ENCODE measurements at places on chromosomes 16 and 17.

DNA sequence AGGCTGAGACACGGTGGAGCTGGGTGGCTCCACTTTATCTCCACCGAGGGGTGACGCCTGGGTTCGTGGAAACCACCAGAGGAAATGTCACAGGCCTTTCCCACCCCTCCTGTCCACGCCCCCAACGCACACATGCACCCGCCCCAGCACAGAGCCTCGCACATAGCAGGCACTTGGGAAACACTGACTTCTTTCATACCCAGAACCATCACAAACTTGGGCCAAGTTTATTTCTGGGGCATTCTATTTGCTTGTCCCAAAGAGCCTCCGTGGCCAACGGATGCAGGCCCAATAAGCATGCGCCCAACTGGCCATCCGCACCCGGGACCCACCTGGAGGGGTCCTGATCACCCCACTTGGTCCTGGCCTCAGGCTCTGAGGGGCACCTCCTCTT, 3.3 kb downstream of the BCAR1 start:
- peak; percentile 65 for DNase-seq

- DNase-seq = peak; percentile 42
Observed at GRCh38 chr17:18187226-18187625, 3.6 kb downstream of the ALKBH5 start.

- DNase-seq = no peak
Observed at GRCh38 chr17:55988861-55989260, 164.4 kb upstream of the ANKFN1 start.

- no peak for DNase-seq
Observed at GRCh38 chr17:3894911-3895343, 2.1 kb upstream of the CAMKK1 start.

DNA sequence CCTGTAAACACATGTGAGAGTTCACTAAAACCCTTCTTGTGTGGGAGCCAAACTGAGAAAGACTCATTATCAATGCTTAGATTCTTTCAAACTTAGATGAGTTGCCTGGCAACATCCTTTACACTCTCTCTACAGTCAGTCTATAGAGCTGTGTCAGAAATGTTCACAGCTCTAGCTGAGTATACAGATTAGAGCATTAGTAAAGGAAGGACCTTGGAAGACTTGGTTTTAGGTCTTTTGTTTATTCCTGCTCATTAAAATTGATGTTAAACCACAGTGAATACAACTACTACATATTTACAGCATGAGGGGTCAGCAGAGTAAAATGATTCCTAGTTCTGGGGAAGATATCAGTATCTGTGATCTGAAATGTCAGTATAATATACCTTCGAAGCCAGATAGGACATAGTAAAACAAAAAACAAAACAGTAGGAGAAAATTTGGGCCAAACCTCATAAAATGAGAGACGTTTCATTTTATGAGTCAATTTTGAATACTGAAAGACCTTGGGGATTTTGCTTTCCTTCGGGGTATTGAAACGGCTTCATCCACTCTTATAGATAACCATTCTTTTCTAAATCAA, 186.0 kb downstream of the TANC2 start:
- no peak for DNase-seq

GRCh38 chr17:6995500-6996255, at the start of gene ALOX12:
ALOX12 (plus strand) TSS chr17:6996049; CDS start chr17:6996118, 69 bp downstream.
- no peak for DNase-seq

GRCh38 chr16:56478281-56479049, 27.1 kb downstream of the OGFOD1 start:
- DNase-seq = no peak

GRCh38 chr17:57552114-57552624, 192.9 kb downstream of the CCDC182 start:
- DNase-seq = peak; percentile 27

GRCh38 chr17:19654342-19654886, 5.9 kb downstream of the ALDH3A2 start:
- DNase-seq = no peak

GRCh38 chr17:27318228-27318627, 24.3 kb downstream of the WSB1 start:
- no peak for DNase-seq

DNA sequence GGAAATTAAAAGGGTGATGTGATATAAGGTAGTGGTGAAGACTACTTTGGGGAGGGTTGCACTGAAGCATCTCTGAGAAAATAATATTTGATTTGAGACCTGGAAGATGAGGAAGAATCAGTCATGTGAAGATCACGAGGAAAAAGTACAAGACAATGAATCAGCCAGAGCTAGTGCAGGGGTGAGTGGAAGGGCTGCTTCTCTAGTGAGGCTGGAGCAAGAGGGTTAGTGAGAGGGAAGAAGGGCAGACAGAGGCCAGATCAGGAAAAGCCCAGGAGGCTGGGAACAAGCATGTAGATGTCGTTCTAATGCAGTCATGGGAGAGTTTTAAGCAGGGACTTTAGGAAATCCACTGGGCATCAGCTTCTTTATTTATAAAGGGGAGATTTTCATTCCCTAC, 504.2 kb upstream of the SALL1 start:
- no peak for DNase-seq

- DNase-seq = no peak
Observed at GRCh38 chr16:30766206-30766932, 4.2 kb downstream of the RNF40 start.

DNA sequence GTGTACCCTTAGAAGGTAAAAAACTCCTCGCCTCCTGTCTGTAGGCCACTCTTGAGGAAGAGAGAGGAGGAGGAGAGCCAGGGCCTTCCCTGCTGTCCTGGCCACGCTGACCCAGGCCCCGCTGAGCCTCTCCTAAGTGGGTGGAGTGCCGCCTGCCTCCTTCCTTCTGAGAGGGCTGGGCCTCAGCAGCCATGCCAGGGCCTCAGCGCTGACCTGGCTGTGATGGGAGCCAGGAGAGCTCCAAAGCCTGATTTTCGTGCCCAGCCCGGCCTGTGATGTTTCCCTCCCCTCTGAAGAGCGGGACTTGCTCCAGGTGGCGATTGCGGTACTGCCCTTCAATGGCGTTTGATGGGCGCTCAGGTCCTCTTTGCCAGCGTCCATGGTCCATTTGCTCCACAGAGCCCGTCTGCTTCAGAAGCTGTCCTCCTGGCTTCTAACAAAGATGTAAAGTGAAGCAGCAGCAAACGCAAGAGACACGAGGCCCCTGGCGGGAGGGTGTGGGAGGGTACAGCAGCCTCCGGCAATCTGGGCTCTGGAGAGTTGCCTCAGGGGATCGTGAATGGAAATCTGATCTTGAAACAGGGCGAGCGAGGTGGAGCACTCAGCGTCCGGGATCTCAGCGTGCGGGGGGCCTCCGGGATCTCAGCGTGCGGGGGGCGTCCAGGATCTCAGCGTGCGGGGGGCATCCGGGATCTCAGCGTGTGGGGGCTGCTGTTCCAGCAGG, 93.5 kb downstream of the NPIPB11 start:
- DNase-seq = no peak

GRCh38 chr16:53771655-53772497, 67.9 kb downstream of the FTO start:
- no peak for DNase-seq
